CMK (cell line): ENCODE measurements at places on chromosomes 7 and 10.
A peak's percentile ranks its signal among the peaks of the same experiment; 100 is the strongest.

GRCh38 chr7:151808400-151809145, 68.3 kb downstream of the PRKAG2 start:
- no peak for DNase-seq

DNA sequence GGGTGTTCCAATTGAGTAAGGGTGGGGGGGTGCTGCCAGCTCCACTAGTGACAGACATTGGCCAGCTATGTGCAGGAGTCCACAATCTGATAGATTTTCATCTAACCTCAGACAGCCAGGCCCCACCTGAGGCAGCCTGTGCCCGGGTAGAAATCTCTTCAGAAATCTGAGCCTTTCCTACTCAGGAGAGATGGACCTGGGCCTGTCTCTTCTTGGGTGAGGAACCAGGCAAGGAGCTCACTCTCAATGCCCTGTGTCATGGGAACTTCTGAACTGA, 86.9 kb downstream of the UBE2H start:
- DNase-seq = no peak

GRCh38 chr10:75487087-75487754, 55.8 kb downstream of the LRMDA start:
- DNase-seq = no peak

- no peak for DNase-seq
Measured at GRCh38 chr7:131330299-131330698, 2.6 kb downstream of the MKLN1 start.

DNA sequence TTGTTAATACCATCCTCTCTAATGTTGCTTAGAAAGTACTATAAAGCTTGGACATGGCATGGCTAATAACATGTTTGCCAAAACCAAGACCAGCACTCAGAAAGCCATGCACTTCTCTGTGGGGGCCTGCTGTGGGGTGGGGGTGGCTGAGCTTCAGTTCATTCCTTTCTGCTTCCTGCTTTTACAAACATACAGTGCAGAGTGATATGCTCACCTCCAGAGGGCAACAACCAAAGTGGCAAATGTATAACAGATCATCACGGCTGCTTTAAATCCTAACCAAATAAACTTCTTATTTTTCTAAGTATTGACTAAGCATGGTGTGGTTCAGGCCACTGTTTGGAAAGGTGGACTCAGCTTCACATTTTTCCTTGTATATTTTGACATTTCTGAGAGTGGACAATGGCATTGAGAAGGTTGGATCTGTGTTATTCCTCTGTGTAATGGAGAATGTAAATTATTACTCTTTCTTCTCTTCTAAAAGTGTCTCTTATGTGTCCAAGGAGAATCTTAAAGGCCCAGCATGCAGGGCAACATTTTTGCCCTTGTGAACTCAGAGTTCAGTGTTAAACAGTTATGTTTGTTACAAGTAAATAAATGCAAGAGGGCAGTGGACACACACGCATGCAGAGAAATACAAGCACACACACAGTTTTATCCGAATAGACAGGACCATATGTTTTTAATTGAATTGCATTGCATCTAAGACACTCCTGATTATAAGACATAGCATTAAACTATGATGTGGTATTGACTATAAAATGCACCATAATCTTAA, 186.1 kb downstream of the HERPUD2 start:
- DNase-seq = no peak

GRCh38 chr7:76278540-76278939, 23.9 kb upstream of the HSPB1 start:
- no peak for DNase-seq

- DNase-seq = no peak
Measured at GRCh38 chr7:10300577-10300976, 673.1 kb upstream of the PHF14 start.

GRCh38 chr10:48923748-48924147, 15.9 kb downstream of the LRRC18 start:
- no peak for DNase-seq

DNA sequence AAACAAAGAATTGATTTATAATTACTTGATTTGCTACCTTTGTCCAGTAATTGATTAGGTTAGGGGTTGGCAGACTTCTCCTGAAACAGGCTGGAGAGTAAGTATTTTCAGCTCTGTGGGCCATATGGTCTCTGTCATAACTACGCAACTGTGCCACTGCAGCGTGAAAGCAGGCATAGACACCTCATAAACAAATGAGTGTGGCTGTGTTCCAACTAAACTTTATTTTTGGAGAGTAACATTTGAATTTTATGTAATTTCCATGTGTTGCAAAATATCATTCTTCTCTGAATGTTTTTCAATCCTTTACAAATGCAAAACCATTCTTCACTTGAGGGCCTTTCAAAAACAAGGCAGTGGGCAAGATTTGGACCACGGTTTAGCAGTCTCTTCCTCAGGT, 76.9 kb downstream of the GALNT17 start:
- DNase-seq = no peak

DNA sequence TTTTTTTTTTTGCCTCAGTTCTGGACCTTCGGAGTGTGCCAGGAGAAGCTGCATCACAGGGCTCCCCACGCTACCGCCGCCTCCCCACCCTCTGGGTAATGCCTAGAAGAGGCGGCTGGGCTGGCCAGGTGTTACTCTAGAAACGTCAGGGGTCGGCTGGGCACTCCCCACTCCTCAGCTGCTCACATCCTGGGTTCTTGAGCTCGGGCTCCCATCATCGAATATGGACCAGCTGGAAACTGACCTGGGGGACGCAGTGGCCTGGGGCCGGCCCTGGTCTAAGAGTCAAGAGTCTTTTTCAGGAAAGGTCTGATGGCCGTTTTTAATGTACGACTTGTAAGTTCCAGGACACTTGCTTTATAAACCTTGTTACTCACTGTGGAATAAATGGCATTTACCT, 326.5 kb downstream of the WDR37 start:
- no peak for DNase-seq

DNA sequence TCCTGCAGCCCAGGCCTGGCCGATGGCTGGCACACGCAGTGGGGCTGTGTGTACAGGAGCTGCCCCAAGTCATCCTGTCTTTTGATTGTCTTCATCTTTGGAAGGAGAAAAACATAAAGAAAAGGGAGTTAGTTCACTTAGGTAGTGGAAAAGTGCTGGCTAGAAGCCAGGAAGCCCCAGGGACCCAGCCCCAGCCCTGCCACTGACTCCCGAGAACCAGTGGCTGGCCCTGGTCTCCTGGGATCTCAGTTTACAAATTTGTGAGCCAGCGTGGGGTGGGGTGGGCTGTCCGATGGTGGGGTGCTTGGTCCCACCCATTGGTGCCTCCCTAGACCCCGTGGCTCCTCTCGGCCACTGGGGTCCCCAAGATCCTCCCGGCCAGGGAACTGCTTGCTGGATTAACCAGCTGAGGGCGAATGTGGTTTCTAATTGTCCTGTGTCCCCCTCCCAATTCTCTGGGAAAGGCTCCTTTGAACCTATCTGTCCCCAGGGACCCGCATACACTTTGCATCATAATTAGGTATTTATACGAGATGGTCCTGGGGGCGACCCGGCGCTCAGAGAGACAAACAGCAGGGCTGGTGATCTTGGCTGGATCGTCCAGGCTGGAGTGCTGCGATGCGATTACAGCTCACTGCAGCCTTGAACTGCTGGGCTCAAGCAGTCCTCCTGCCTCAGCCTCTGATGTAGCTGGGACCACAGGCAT, 16.3 kb upstream of the CHST12 start:
- no peak for DNase-seq

GRCh38 chr7:141698247-141699015, 3.5 kb downstream of the DENND11 start:
- DNase-seq = no peak

DNA sequence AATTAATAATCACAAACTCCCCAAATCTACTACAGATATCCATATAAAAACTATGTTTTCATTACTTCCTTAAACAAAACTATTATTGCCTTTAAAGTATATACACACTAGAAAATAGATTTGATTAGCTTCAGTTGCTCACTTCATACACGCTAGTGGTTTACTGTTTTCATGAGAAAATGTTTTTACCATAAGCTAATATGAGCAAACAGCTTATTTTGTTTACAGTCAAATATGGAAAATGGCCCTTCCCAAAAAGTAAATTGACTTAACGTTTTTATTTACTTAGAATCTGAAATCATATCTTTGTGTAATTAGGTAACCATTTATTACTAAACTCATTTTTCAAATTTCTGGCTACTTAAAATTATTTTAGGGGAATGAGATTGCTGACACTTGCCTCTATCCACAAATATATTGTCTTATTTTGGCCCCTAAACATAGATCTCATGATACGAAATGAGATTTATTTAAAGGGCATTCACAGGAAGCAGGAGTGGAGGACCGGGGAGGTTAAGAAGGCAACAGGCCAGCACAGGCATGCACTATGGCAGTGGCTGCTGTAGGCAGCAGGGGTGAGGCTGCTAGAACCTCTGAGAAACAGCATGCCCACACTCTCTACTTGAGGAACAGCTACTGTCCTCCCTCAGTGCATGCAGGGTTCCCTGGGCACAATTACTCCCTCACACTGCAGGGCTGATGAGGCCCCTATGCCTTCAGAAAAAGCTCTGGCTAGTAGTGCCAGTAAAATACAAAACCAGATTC, 29.6 kb upstream of the SOSTDC1 start:
- DNase-seq = no peak

- DNase-seq = no peak
Measured at GRCh38 chr7:104536956-104537355, 208.6 kb downstream of the LHFPL3 start.

DNA sequence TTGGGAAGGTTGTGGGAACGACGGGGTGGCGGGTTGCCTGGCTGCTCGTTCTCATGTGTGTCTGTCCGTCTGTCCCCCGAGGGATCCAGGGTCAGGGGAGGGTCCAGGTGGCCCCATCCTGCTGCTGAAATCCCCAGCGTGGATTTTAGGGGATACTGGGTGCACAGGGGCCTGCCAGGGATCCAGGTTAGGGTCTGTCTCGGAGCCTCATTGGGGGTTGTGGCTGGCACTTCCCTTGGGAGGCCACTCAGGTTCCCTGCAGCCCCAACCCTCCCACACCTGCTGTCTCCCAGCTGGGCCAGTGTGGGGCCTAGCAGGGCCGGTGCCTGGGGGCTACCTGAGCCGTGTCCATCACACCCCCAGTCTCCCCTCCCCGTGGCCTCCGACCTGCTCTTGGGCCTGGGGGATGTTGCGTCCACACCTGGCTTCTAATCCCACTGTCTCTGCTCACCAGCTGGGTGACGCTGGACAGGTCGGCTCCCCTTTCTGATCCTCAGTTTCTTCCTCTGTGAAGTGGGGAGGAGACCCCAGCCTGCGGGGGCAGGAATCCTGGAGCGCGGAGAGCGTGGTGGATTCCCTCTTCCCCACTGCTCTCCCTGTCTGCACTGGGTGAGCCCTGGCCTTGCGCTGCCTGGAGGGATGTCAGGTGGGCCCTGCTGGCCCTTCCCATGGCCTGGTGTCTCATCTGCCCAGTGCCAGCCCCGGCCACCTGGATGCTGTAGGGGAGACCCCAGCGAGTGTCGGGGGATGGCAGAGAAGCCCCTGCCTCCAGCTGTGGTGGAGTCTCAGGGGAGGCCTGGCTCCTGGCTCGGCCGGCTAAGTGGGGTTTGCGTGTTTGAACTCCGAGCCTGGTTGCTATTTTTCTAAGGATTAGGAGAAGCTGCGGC, 81.6 kb downstream of the UNCX start:
- no peak for DNase-seq

GRCh38 chr10:5514226-5514850, 10.4 kb upstream of the CALML3 start:
- no peak for DNase-seq

- no peak for DNase-seq
Measured at GRCh38 chr7:101563943-101564777, 64.9 kb downstream of the MYL10 start.

GRCh38 chr7:84823530-84823929, 363.3 kb downstream of the SEMA3D start:
- no peak for DNase-seq

- DNase-seq = peak; percentile 33
Measured at GRCh38 chr10:79938728-79939406, 10.0 kb downstream of the SFTPD start.

- no peak for DNase-seq
Measured at GRCh38 chr10:119908166-119908565, 15.6 kb downstream of the SEC23IP start.

- no peak for DNase-seq
Measured at GRCh38 chr10:100930368-100930767, 17.6 kb downstream of the SLF2 start.
